IMR-90 (cell line): ENCODE measurements at places on chromosomes 2 and 18. TPM values are rescaled to one million over a fixed set of nuclear protein-coding genes. Genes with fewer than 3 reads are reported as not detected.
A peak's percentile ranks its signal among the peaks of the same experiment; 100 is the strongest.

- DNase-seq: peak; percentile 66
Observed at GRCh38 chr18:24764766-24765165, 304.3 kb downstream of the HRH4 start.

- DNase-seq: peak; percentile 55
Observed at GRCh38 chr2:101387151-101387834, at the start of gene CREG2. TSS of gene CREG2 (minus strand) at chr2:101387503. CDS start at chr2:101387457, 46 bp downstream.

- DNase-seq: no peak
Observed at GRCh38 chr2:950080-950966, at the start of gene SNTG2. TSS of gene SNTG2 (plus strand) at chr2:950849. CDS start at chr2:950997, 148 bp downstream.

DNA sequence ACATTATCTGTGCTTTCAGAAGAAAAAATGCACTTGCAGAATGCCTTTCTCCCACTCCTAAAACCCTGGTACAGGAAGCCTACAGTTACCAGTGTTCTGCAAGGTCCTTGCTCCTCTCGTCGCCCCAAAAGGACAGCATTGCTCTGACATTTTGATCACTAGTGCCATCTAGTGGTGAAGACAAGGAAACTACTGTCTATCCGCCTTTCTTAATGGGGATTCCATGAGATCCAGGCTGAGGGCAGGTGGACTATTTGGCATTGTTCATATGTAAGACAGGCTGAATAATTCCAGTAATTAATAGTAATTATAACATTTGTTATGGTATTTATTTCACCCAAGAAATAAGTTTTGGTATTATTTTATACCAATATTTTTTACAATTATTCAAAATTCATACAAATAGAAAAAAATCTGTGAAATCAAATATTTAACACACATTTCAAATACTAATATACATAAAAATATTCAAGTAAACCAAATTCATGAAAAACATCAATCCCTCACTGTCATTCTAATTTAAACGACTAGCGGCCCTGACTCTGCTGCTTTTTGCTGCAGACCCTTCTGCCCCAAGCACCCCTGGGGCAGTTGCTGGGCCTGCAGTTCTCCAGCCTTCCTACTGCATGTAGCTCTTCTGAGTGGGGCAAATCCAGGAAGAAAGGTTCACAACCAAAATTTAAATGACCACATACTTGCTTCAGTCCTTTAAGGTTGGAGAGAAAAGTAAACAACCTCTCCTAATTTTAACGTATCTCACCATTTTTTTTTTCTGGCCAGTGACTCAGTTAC lies 19.0 kb downstream of the TPGS2 start:
- peak; percentile 79 for DNase-seq

DNA sequence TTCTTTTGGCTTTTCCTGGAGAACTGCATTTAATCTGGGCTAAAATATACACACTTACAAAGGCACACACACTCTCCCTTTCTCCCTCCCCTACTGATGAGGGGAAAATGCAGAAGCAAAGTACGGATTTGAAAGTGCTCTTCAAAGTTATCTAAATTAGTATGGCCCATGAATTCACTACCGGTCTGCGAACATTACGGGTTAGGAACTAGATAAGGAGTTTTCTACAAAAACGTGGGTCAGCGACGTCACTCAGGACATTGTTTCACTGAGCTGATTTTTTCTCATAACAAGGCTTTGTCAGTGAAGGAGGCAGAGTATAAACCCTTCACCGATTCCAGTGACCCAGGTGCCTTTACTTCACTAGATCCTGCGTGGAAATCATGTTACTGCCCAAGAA lies 47.3 kb downstream of the COA5 start:
- DNase-seq: no peak

DNA sequence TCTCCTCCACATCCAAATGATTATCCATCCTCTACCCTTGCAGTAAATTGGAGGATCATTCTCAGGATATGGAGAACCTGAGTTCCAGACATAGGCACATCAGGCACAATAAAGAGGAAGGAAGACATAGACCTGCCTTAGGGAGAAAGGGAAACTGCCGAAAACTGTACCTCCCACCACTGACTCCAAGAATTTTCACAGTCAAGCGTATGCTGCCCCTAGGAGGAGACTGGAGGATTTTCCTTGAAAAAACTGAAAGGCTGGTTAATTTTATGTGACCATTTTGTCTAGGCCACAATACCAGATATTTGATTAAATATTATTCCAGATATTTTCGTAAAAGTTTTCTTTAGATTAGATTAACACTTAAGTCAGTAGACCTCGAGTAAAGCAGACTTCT lies 638.5 kb upstream of the PKDCC start:
- no peak for DNase-seq

The REG1A gene
- not detected in 2 replicates for total RNA-seq

The STAT4 gene
- total RNA-seq: 0.28 and 0.36 TPM in 2 replicates
